ENCODE measurements at places on chromosomes 16 and 17.

DNA sequence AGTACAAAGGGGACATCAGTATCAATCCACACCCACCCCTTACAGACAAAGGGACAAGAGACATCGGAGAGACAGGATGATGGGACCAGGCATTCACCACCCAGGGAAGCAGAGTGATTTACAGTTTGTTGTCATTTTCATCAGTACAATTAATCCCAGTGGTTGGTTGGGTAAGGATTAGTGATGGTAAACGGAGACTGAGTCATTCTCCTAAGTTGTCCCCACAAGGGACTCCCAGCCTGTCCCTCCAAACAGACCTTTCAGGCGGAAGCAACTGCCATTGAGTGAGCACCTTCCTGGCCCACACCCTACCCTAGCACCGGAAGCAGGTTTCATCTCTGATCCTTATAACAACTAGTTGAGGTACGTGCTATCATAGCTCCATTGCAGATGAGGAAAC is 11.2 kb downstream of the PPL start:
- DNase-seq: no peak

GRCh38 chr17:41976142-41976768 is 9.7 kb downstream of the CNP start:
- DNase-seq: no peak

GRCh38 chr16:85146922-85147651 is 34.8 kb upstream of the CIBAR2 start:
- no peak for DNase-seq

- no peak for DNase-seq
These were observed 23.3 kb downstream of the CEP295NL start for GRCh38 chr17:78879635-78880186.

- DNase-seq: no peak
These were observed 1.4 kb downstream of the KRTAP29-1 start for GRCh38 chr17:41301204-41301790.

GRCh38 chr16:17307504-17307903 is 163.3 kb downstream of the XYLT1 start:
- no peak for DNase-seq

GRCh38 chr17:39484178-39484577 is 22.9 kb downstream of the CDK12 start:
- no peak for DNase-seq

DNA sequence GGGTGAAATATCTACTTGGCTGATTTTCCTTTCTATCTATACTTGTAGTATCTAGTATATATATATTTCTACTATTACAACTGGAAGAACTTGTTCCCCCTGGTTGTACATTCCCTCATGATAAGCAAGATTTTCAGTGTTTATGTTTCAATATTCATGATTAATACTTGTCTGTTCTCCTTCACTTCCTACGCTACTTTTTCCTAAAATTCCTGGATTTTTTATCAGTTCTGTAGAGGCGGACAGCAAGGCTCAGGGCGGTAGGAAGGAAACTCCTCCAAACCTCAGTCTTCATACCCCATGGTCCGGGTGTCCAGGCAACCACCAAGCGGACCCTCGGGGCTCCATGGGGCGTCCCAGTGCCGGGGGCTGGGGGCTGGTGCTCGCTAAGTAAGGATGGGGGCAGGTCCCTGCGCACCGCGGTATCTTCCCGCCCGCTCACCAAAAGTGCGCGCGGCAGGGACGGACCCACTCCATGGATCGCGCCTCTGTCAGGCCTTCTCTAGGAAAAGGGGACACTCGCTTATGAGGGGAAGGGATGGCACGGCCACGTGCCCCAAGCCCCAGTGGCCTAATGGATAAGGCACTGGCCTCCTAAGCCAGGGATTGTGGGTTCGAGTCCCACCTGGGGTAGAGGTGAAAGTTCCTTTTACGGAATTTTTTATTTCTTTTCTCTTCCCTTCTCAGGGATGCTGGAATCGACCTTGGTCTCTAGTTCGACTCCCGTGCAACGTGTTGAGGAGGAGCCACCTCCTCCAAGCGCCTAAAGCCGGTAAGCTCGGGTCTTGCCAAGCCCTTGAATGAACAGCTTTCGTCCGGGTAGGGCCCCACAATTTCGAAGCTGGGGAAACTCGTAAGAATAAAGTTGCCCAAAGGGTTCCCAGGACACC is 13.2 kb downstream of the ATP5PD start:
- peak; percentile 65 for DNase-seq

- no peak for DNase-seq
These were observed 402.8 kb upstream of the RBFOX1 start for GRCh38 chr16:6929868-6930267.

GRCh38 chr16:10013774-10014173 is 168.5 kb downstream of the GRIN2A start:
- no peak for DNase-seq

DNA sequence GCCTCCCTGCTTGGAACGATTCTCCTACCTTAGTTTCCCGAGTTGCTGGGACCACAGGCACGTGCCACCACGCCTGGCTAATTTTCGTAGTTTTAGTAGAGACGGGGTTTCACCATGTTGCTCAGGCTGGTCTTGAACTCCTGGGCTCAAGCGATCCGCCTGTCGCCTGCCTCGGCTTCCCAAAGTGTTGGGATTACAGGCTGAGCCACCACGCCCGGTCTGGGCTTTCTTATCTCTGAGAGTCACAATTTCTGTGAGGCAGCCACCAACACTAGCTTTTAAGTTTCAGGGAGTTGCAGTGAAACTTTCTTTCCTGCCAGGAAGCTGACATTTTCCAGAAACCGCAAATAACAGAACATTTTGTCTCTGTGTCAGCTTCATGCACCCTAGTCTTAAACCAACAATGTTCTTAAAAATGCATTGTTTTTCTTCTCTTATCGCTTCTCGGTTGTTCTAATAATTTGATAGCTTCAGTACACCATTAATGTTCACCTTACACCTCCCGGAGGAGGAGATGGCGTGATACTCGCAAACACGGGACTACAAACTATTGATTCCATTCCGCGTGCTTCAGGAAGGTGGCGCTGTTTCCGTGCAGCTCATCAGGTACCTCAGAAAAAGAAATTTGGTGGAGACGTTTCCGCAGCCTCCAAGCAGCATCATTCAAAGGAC is 7.4 kb upstream of the DHRS7B start:
- peak; percentile 53 for DNase-seq

DNA sequence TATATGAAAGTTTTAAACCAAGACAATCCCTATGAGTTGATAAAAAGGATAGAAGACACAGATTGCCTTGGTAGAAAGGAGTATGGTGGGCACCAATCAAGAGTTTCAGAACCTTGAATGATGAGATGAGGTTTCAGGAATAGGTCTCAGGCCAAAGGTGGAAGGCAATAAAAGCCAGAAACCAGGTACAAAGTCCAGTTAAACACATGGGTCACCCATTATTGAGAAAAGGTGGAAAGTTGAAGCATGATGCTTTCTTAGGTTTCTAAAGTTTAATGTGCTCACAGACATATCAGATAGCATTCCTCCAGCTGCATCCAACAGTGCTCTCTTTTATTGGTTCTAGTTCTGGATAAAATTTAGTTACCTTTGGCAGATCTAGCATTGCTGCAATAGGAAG is 950.8 kb upstream of the SOX9 start:
- no peak for DNase-seq

- no peak for DNase-seq
These were observed 30.4 kb upstream of the BCAR1 start for GRCh38 chr16:75281826-75282225.

DNA sequence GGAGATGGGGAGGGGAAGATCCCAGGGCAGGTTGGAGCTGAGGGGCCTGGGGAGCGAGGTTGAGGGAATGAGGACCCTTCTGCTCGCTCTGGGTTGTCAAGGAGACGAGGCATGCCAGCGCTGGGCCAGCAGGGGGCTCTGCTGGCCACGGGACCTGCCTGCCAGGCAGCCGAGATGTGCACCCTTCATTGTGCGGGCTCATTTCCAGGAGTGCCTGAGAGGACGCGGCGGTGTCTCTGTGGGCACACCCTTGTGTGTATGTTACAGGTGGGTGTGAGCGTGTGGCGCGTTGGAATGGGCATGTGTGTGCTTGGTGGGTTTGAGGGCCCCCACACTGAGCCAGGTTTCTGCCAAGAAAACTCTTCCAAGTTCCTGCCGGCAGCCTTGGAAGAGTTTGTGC is 15.9 kb downstream of the ARHGAP23 start:
- peak; percentile 28 for DNase-seq

- no peak for DNase-seq
These were observed 98.1 kb downstream of the WNT3 start for GRCh38 chr17:46720408-46720807.

GRCh38 chr16:83954577-83955016 is 1.6 kb downstream of the OSGIN1 start:
- no peak for DNase-seq

DNA sequence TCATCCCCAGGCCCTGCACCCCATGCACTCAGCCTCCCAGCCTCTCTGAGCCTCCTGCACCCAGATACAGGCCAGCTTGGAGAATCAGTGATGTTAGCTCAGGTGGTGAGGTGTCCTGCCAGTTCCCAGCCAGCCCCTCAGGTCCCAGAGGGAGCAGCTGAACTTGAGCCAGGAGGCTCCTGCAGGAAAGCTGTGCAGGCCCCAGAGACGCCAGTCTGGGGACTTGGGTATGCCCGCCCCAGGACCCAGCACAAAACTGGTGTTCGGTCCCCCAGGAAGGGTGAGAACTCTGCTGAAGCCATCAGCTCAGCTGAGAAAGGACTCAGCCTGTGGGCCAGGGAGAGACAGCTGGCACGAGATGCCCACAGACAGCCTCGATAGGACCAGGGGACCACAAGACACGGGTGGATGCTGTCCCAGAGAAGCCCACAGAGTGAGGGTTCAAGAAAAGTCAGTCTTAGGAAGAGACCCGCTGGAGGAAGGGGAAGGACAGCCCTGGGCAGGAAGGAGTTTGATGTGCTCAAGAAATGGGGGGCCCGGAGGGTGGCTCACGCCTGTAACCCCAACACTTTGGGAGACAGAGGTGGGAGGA is 11.0 kb downstream of the ENDOV start:
- DNase-seq: no peak

- DNase-seq: no peak
These were observed 45.6 kb downstream of the SMPD3 start for GRCh38 chr16:68402748-68403040.

- no peak for DNase-seq
These were observed at the start of gene C17orf114 for GRCh38 chr17:4802228-4802627. C17orf114 (minus strand) TSS chr17:4802328.

- no peak for DNase-seq
These were observed 33.9 kb downstream of the DCUN1D3 start for GRCh38 chr16:20866145-20866772.

- DNase-seq: no peak
These were observed 13.5 kb downstream of the GNAO1 start for GRCh38 chr16:56204816-56205215.

DNA sequence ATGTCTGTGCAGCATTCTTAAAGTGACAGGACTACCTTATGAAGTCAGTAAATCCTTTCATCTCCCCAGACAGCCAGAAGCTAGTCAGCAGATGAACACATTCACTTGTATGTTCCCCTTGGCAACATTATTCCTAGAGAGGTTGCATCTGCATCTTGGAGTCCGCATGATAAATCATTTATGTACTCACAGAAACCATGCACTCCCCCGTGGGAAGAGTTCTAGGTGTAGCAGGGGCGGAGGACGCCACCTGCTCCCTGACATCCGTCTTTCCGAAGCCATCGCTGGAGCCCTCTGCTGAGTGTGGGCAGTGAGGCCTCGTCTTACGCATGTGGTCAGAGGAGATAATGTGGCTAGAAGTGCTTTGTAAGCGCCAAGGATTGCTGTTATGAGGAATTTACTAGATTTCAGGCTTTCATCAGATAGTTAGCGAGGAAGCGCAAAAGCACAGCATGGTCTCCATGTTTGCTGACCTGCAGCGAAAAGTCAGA is 144.5 kb downstream of the RPTOR start:
- DNase-seq: no peak

- no peak for DNase-seq
These were observed 90.1 kb upstream of the GSE1 start for GRCh38 chr16:85522842-85523601.

DNA sequence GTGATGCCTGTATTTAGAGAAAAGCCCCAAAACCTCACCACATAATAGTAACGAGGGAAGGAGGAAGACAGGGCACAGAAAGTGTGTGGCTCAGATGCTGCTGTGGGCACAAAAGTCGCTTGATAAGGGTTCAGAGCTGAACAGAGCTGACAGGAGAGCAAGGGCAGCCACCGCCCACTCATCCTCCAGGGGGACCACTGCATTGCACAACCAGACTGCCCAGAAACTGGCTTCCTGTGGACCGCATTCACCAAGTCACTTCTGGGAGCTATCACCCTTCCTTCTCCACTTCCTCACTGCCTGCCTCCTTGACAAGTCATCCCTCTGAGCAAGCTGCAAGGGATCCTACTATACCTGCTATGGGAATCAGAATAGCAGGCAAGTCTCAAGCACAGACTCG is 512.4 kb upstream of the CDH11 start:
- DNase-seq: no peak

DNA sequence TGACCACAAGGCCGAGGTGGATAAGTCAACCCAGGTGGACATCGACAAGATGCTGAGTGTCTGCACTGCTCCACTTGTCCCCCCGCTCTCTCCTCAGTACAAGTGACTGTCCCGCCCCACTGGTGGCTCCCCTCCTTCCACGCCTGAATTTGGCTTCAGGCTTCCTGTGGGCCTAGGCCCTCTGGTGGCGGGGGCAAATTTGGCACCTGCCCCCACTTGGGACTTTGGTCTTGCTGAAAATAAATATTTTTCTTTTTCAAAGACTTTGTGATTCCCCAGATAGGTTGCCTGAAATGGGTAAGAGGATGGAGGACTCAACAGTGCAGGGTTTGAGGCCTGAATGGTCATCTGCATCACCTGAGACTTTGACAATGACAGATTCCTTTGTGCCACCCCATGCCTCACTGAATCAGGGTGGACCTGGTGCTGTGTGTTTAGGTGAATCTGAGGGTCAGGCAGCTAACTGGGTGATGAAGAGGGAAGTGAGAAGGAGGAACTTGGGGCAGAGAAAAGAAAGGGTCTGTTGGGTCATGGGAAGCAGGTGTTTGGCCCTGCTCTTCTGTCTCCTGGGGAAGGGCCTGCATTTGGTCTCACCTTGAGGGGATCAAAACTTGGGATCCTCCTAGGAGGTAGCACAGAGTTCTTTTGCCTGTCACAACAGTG is 2.0 kb downstream of the C16orf86 start:
- DNase-seq: no peak

GRCh38 chr17:77928519-77929179 is 29.9 kb upstream of the TNRC6C start:
- DNase-seq: no peak

GRCh38 chr16:70683146-70683944 is 2.5 kb downstream of the MTSS2 start:
- no peak for DNase-seq

DNA sequence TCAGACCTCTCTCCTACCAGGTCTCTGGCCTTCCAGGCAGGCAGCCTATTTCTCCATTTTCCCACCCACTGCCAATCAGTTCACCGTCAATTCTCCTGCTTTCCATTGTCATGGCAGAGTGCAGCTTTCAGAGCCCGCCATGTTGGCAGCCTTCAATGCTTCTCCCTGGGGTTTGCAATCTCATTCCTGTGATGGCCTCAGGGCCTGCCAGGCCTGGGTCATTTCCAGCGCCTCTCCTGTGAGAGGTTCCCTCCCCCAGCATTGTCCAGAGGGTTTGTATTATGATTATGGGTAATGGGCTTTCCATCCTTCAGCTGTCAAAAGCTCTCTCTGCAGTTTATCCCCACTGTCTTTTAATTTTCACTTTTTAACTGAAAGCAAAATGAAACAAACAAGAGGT is 716.6 kb upstream of the CDH8 start:
- no peak for DNase-seq

- DNase-seq: no peak
These were observed 21.1 kb downstream of the GAS7 start for GRCh38 chr17:10177131-10177912.
